H4 (cell line): ENCODE measurements at places on chromosomes 2 and 18. TPM values are rescaled to one million over a fixed set of nuclear protein-coding genes. Genes with fewer than 3 reads are reported as not detected.

Gene XDH
- 0.33 and 1.2 TPM in 2 replicates for total RNA-seq

Gene MAPRE3
- 2.7 and 4.0 TPM in 2 replicates for total RNA-seq

Gene FTCDNL1
- total RNA-seq: 2.3 and 5.9 TPM in 2 replicates

Gene MAP4K3
- total RNA-seq: 19.2 and 20.1 TPM in 2 replicates

Gene OSBPL6
- total RNA-seq: 3.9 and 10.1 TPM in 2 replicates

Gene VAMP8
- 0.43 and 1.3 TPM in 2 replicates for total RNA-seq

Gene TWIST2
- 25.6 and 26.8 TPM in 2 replicates for total RNA-seq

Gene NEUROD1
- total RNA-seq: 0.10 and 0.12 TPM in 2 replicates

Gene SLC19A3
- 0.27 and 0.51 TPM in 2 replicates for total RNA-seq

Gene DSG2
- total RNA-seq: 26.4 TPM in 2 replicates

Gene SCYGR4
- total RNA-seq: not detected in 2 replicates

Gene UGT1A8
- not detected in 2 replicates for total RNA-seq

Gene SP5
- not detected in 2 replicates for total RNA-seq

Gene DSG4
- not detected in 2 replicates for total RNA-seq

Gene RDH14
- total RNA-seq: 19.8 and 22.8 TPM in 2 replicates

Gene QPCT
- 0.90 TPM in 1 of 2 replicates, not detected in the other for total RNA-seq

Gene TMEM198
- 0.86 and 1.9 TPM in 2 replicates for total RNA-seq

Gene OTOS
- total RNA-seq: not detected in 2 replicates

Gene ASB18
- not detected in 2 replicates for total RNA-seq

Gene KCNIP3
- 4.3 and 6.1 TPM in 2 replicates for total RNA-seq

Gene MERTK
- 0.25 and 0.62 TPM in 2 replicates for total RNA-seq

Gene BOK
- total RNA-seq: 1.2 and 2.3 TPM in 2 replicates

Gene MRPL33
- total RNA-seq: 99.6 and 124 TPM in 2 replicates

Gene IL1RN
- total RNA-seq: 0.17 TPM in 1 of 2 replicates, not detected in the other

Gene WDPCP
- 3.7 and 4.6 TPM in 2 replicates for total RNA-seq

Gene GEN1
- 4.5 and 8.7 TPM in 2 replicates for total RNA-seq

Gene CERKL
- total RNA-seq: 0.06 and 0.85 TPM in 2 replicates

Gene IL18RAP
- total RNA-seq: 0.06 TPM in 1 of 2 replicates, not detected in the other

Gene RUFY4
- total RNA-seq: not detected in 2 replicates

Gene SPDYA
- not detected in 2 replicates for total RNA-seq

Gene STEAP3
- 14.0 and 17.7 TPM in 2 replicates for total RNA-seq

Gene ZBTB14
- 17.6 and 18.0 TPM in 2 replicates for total RNA-seq

Gene SERPINB3
- not detected in 2 replicates for total RNA-seq

Gene PXDN
- 147 and 171 TPM in 2 replicates for total RNA-seq

Gene ACMSD
- total RNA-seq: not detected in 2 replicates

Gene OTOF
- 0.14 TPM in 1 of 2 replicates, not detected in the other for total RNA-seq

Gene MC2R
- not detected in 2 replicates for total RNA-seq

Gene GKN1
- total RNA-seq: not detected in 2 replicates

Gene TMSB10
- total RNA-seq: 4,471 and 5,260 TPM in 2 replicates

Gene TANC1
- total RNA-seq: 14.6 and 16.6 TPM in 2 replicates

Gene GALNT5
- 0.04 and 0.14 TPM in 2 replicates for total RNA-seq

Gene NOSTRIN
- total RNA-seq: 0.25 TPM in 1 of 2 replicates, not detected in the other

Gene PRKAG3
- not detected in 2 replicates for total RNA-seq

Gene SPHKAP
- 0.02 TPM in 1 of 2 replicates, not detected in the other for total RNA-seq

Gene EPG5
- 5.1 and 5.8 TPM in 2 replicates for total RNA-seq

Gene GYPC
- total RNA-seq: 72.3 and 84.6 TPM in 2 replicates

Gene FAM98A
- 4.6 and 43.4 TPM in 2 replicates for total RNA-seq
